Activated effector memory CD4-positive, alpha-beta T cell treated with Interleukin-2 at 50 U/mL for 16 hours (primary cell): ENCODE measurements at places on chromosomes 11 and 22.

GRCh38 chr11:67504005-67504949 is 886 bp downstream of the PITPNM1 start:
- peak; percentile 15 for DNase-seq

DNA sequence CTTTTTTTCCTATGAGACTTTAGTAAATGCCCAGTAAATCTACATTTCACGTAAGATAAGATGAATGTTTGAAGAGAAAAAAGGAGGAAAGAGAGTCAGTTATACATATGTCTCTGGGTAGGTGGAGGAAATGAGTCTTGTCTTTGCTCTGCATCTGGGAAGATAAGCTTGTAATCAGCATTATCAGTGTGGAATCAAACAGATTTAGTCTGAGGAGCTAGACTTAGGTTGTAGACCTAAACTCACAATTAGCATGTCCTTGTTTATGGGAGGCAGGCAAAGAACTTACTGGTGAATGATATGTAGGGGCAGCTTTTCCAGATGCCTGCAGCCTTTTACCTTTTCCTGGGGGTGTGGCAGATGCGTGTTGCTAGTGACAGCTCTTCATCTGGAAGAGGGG is 962.3 kb downstream of the TBC1D22A start:
- no peak for DNase-seq

DNA sequence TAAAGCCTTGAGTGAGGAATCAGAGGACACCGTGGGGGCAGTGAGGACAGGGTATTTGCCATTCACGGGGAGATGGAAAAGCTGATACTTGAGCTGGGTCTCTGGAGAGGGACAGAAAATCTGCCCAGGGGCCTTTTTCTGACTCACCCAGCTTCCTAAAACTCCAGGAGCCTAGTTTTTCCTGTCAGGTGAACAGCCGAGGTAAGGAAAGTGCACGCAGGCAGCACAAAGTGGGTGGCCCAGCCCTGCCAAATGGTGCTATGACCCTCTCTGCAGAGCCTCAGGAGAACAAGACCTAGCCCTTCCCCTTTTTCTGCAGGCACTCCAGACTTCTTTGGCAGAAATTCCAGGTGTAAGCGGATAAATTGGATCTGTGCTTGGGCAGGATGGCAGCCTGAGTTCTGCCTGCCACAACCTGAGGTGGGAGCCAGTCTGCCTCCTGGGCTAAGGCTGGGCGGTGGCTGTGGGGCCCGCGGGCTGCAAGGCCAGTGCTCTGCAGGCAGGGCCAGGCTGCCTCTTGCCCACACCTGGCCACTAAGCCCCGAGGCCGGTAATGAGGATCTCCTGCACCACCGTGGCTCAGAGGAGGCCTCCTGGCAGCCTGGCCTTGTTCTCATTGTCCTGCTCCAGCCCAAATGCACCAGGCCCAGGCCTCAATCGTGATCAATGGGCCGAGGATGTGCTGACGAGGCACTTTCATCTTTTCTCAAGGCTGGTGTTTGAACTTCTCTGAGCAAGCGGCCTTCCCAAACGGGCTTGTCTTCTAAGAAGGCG is 72.9 kb upstream of the LMO1 start:
- DNase-seq = no peak

DNA sequence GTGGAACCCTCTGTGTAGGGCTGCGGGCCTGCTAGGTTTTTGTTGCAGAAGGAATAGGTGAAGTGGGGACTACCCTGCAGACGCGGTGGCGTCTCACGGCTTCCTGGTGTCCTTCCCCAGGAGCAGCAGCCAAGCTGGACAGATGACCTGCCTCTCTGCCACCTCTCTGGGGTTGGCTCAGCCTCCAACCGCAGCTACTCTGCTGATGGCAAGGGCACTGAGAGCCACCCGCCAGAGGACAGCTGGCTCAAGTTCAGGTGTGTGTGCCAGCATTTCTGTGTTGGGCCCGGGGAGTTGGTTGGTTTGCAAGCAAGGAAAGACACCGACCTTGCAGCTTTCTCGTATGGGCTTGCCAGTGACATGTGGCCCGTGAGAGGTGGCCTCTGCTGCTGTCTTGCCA is 15.3 kb downstream of the TAB1 start:
- DNase-seq = no peak

DNA sequence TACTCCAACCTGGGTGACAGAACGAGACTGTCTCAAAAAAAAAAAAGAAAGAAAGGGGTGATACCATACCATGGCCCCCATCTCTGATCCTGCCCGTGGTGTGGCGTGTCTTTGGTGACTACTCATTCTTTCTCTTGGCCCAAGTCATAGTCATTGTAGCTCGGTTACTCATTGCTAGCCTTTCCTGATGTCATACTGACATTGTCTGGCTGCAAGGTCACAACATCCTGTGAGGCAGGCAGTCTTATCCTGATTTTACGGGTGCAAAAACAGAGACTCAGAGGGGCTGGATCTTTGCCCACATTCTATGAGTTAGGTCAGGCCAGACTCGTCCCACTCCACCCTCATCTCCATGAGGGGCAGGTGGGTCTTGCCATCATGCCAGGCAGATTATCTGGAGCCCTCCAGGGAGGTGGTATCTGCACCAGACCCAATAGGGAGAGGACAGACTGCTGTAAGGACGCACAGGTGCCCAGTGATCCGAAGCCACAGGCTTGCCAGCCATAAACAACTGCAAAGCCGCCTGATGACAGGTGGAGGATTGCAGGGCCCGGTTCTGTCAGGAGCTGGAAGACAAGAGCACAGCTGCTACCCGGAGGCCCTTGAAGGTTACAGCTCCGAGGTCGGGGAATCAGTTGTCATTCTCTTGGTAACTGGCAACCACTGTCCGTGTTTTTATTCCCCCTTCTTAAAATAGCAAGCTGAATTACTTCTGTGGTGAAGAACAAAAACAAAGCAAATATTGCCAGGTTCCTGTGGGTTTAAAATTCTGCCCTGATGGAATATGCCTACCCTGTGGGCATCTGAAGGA is 13.8 kb downstream of the TOM1 start:
- no peak for DNase-seq

DNA sequence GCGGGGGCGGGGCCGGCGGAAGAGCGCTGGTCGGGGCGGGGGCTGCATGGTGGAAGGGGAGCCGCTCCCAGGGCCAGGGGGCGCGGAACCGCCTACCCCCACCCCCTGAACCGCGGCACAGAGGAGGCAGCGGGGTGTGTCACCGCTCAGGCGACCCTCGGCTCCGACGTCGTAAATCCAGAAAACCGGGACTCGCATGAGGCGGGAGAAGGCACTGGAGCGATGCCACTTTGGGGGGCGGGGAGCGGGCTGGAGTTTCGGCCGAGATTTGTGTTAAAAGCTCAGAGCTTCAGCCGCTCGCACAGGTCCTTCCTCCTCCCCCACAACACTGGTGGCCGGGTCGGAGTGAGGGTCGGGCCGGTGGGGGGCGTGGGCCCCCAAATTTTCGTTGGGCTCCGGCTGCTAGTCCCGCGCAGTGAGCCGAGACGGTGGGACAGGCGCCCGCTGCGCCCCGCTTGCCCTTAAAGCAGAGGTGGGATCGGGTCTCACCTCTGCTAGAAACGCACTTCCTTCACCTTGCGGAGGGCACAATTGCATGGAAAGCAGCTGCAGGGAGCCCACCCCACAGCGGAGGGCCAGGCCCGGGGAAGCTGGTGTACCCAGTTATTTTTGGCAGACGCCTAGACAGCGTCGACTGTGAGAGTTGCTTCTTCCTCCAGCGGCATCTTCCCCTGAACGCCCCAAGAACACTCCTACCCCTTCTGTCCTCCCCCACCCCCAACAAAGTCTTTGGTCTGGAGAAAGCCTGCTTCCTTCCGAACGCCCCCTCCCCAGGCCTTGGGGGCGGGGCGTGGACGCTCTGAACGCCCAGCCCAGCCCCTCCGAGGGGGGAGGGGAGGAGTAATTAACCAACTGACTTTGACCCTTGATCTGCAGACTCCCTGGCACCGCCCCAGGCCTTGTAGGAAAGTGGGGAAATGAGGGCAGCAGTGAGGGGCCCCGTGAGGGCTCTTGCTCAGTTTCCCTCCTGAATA is 1.1 kb downstream of the OVOL1 start:
- no peak for DNase-seq

GRCh38 chr11:121661880-121662486 is 209.2 kb upstream of the SORL1-AS1 start:
- no peak for DNase-seq

- DNase-seq = no peak
Observed at GRCh38 chr11:35584321-35584720, 33.9 kb upstream of the FJX1 start.
